ENCODE measurements at places on chromosomes 3 and 15. TPM values are rescaled to one million over a fixed set of nuclear protein-coding genes. Genes with fewer than 3 reads are reported as not detected.
A peak's percentile ranks its signal among the peaks of the same experiment; 100 is the strongest.

- H3K27me3 ChIP-seq = no peaks in the 10 kb centered on the region
- no peak overlapping the region for H3K4me3 ChIP-seq
- H3K27ac ChIP-seq = no peak overlapping the region
- H3K36me3 ChIP-seq = peaks cover 4% of the 10 kb centered on the region
These were observed 2.4 kb upstream of the CXCR6 start for GRCh38 chr3:45940781-45941365.

DNA sequence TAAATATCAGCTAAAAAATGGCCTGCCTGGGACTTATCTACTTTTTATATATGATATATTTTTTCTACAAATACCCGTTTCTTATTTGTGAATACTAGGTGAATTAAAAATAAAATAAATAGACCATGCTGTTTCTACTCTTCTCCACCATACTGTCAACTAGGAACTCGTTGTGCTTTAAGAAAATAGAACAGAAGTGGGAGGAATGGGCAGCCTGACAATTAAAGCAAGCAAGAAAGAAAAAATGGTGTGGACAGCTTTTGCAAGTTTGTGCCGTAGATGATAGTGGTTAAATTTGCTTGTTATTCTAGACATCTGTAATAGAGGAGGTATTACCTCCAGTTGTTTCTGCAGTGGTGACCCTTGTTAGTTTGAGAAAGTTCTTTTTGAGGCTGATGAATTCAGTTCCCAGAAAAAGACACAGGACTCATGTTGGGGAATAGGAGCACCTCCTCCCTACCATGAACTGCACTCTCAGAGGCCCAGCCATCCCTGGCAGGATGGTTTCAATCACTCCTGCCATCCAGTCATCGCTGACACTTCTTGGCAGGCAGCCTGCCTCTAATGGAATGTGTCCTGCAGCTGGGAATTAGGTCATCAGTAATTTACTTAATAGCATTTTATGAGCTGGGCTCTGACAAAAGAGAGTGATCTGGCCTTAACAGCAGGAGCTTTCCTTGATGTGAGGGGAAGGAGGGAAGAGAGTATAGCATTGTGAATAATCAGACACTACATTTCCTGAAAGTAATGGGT lies 105.0 kb upstream of the GAP43 start:
- H3K36me3 ChIP-seq = no peaks in the 10 kb centered on the region
- no peak for DNase-seq
- no peaks in the 10 kb centered on the region for H3K27me3 ChIP-seq
- no peak overlapping the region for H3K4me3 ChIP-seq
- peaks cover 33% of the 10 kb centered on the region for H3K4me1 ChIP-seq
- peak overlapping the region; percentile 79 for H3K27ac ChIP-seq

DNA sequence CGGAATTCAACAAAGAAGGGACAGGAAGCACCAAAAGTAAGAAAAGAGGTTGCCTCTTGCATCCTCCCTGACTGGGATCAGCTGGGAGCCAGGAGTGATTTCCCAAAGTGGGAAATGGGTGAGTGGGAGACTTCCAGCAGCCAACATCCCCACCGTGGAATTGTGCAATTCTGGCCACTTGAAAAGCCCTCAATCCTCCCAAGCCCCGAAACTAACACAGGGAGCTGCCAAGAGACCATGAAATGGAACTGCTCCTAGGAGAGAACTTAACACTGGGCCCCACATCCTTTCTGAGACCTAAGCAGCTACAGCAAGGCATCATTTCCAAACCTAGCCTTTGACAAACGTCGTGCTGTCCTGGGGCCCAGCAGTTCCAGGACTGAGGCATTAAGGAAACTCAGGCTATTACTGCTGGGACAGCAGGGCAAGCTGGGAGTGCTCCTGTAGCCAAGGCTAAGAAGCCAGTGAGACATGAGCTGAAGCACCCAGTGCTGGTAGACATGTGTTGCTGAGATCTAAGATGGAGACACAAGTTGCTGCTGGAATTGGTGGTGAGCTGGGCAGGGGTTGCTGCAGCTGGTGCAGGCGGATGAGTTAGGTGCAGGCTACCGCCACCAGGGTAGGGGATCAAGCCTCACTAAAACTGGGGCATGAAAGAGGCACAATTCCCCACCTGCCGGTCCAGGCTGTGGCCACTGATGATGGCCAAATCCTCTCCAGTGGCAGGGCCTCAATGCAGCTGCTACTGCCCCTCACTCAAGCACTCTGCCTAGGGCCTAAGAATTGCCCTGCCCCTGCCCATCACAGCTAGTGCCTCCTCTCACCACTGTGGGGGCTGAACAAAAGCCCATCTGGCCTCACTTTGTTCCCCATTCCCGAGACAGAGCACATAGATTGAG lies 43.9 kb downstream of the ALDH1A2 start:
- H3K4me1 ChIP-seq = peaks cover 9% of the 10 kb centered on the region
- DNase-seq = peak; percentile 51
- H3K27me3 ChIP-seq = no peaks in the 10 kb centered on the region
- H3K36me3 ChIP-seq = peaks cover 12% of the 10 kb centered on the region

DNA sequence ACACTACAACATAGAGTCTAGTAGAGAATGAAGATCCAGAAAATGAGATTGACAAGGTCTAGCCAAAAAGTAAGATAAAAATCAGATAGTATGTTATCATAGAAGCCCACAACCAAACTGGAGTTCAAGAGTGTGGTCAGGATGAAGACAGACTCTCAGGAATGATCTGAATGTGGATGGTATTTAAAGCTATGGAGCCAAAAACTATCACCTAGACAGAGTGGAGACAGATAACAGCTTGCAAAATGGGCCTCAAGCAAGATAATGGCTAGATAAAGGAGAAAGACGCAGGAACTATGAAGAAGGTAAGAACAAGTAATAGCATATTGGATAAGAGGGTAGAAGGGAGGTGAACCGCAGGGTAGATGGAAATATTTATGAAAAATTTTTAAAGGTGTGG lies 35.4 kb downstream of the ZMAT3 start:
- H3K27me3 ChIP-seq = no peaks in the 10 kb centered on the region
- no peak overlapping the region for H3K4me3 ChIP-seq
- H3K27ac ChIP-seq = no peak overlapping the region
- H3K36me3 ChIP-seq = peaks cover 13% of the 10 kb centered on the region

DNA sequence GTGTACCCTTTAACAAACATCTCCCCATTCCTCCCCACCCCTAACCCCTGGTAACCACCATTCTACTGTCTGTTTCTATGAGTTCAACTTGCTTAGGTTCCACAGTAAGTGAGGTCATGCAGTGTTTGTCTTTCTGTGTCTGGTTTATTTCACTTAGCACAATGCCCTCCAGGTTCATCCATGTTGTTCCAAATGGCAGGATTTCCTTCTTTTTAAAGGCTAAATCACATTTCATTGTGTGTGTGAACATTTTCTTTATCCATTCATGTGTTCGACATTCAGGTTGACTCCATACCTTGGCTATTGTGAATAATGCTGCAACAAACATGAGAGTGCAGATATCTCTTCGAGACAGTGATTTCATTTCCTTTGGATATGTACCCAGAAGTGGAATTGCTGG lies 62.7 kb downstream of the TJP1 start:
- H3K4me1 ChIP-seq = peaks cover 29% of the 10 kb centered on the region
- H3K27ac ChIP-seq = no peak overlapping the region
- H3K36me3 ChIP-seq = peaks cover 32% of the 10 kb centered on the region
- no peak overlapping the region for H3K4me3 ChIP-seq
- no peak for DNase-seq

DNA sequence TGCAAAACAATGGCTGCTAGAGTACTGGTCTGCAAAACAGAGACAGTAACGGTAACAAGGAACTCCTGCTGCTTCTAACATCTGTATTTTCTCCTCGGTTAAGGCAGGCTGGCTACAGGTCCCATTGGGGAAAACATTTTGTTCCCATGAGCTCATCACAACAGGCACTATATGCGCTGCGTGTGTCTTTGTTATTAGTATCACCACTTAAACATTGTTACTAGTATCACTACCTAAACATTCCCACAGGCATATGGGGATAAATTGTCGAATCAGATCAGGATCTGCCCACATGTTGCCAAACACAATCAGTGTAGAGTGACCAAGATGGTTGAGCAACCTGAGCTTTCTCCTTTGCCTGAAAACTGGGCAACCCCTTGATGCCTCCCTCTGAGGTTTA lies 77.2 kb downstream of the TOP2B start:
- H3K27ac ChIP-seq = no peak overlapping the region
- H3K27me3 ChIP-seq = no peaks in the 10 kb centered on the region
- no peaks in the 10 kb centered on the region for H3K36me3 ChIP-seq
- H3K4me1 ChIP-seq = peaks cover 58% of the 10 kb centered on the region

- H3K36me3 ChIP-seq = no peaks in the 10 kb centered on the region
- no peak overlapping the region for H3K27ac ChIP-seq
- no peaks in the 10 kb centered on the region for H3K4me1 ChIP-seq
These were observed 136.1 kb upstream of the CNTN4 start for GRCh38 chr3:1962396-1963088.

DNA sequence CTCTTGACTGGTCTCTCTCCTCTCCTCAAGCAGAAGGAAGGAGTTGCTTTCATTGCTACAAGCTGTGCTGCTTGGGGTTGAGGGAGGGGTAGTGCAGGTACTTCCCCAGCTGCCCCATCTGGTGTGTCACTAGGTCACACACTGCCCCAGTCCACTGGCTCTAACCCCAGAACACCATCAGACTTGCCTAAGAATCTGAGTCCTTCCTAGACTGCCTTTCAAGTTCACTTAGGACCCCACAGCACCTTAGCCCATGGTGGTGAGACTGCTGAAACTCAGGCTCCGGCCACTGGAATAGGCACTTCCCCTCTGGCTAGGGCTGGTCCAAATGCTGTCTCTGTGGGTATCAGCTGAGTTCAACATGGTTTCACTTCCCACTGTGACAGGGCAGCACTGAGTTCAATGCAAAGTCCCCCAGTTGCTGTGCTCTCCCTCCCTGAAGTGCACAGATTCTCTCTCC lies 279.7 kb upstream of the GOLGA6L4 start:
- peaks cover 2% of the 10 kb centered on the region for H3K27me3 ChIP-seq
- no peak overlapping the region for H3K27ac ChIP-seq
- no peak overlapping the region for H3K4me3 ChIP-seq
- no peak for DNase-seq
- H3K4me1 ChIP-seq = no peaks in the 10 kb centered on the region
- H3K36me3 ChIP-seq = no peaks in the 10 kb centered on the region

- H3K36me3 ChIP-seq = no peaks in the 10 kb centered on the region
- H3K27me3 ChIP-seq = peaks cover 33% of the 10 kb centered on the region
These were observed 11.7 kb downstream of the CTXND1 start for GRCh38 chr15:80240276-80240675.

- no peak overlapping the region for H3K27ac ChIP-seq
- no peaks in the 10 kb centered on the region for H3K36me3 ChIP-seq
- no peaks in the 10 kb centered on the region for H3K27me3 ChIP-seq
- H3K4me1 ChIP-seq = peaks cover 14% of the 10 kb centered on the region
- no peak for DNase-seq
These were observed 297.5 kb upstream of the DPH6 start for GRCh38 chr15:35843498-35843897.

GRCh38 chr3:158770741-158771350 lies 31.0 kb upstream of the MFSD1 start:
- H3K4me1 ChIP-seq = peaks cover 23% of the 10 kb centered on the region
- no peak for DNase-seq
- H3K27me3 ChIP-seq = no peaks in the 10 kb centered on the region
- peaks cover 2% of the 10 kb centered on the region for H3K36me3 ChIP-seq

- no peak overlapping the region for H3K4me3 ChIP-seq
- H3K27me3 ChIP-seq = no peaks in the 10 kb centered on the region
- DNase-seq = no peak
- no peak overlapping the region for H3K27ac ChIP-seq
- H3K36me3 ChIP-seq = no peaks in the 10 kb centered on the region
These were observed 5.5 kb downstream of the SFMBT1 start for GRCh38 chr3:53040351-53040820.

DNA sequence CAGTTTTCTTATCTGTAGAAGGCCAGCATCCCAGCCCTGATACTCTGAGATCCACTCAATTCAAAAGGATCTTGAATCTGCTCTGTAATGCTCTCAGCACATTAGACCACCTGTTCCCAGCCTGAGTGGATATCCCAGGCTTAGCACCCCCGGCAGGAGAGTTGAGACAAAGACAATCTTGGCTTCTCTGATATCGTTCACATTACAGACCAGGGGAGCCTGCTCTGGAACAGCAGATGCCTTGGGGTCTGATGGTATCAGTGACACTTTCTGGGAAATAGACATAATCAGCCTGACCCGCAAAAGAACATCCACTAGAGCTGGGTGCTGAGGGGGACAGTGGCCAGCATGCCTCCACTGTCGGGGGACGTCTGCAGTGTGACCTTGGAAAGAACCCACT lies 70.6 kb downstream of the BDH1 start:
- DNase-seq = no peak
- peaks cover 76% of the 10 kb centered on the region for H3K4me1 ChIP-seq
- H3K4me3 ChIP-seq = no peak overlapping the region
- no peaks in the 10 kb centered on the region for H3K27me3 ChIP-seq
- H3K36me3 ChIP-seq = no peaks in the 10 kb centered on the region

- no peak for DNase-seq
- H3K4me1 ChIP-seq = peaks cover 10% of the 10 kb centered on the region
- no peaks in the 10 kb centered on the region for H3K27me3 ChIP-seq
- no peak overlapping the region for H3K4me3 ChIP-seq
- no peak overlapping the region for H3K27ac ChIP-seq
- H3K36me3 ChIP-seq = peaks cover 17% of the 10 kb centered on the region
These were observed 91.1 kb downstream of the UBE3A start for GRCh38 chr15:25347707-25348106.

- H3K4me1 ChIP-seq = peaks cover 8% of the 10 kb centered on the region
- H3K27me3 ChIP-seq = no peaks in the 10 kb centered on the region
- no peak overlapping the region for H3K27ac ChIP-seq
- DNase-seq = no peak
- H3K36me3 ChIP-seq = peaks cover 27% of the 10 kb centered on the region
- H3K4me3 ChIP-seq = no peak overlapping the region
These were observed 108.7 kb upstream of the TSPAN3 start for GRCh38 chr15:77179541-77179998.

DNA sequence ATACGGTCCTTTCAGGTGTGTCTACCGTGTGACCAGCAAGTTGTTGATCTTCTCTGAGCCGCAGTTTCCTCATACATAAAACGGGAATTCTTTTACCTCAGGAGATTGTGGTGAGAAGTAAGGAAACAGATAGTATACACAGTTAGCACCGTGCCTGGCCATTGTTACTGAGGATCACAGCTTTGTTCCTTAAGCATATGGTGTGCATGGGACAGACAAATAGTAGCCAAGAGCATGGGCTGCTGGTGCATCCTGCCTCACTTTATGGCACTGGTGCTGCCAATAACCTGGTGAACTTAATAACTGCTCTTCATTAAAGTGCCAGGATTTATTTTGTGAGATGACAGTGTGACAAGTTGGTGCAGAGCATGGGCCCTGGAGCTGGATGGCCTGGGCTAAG lies 86.3 kb downstream of the PDCD6IP start:
- no peak overlapping the region for H3K27ac ChIP-seq
- no peak for DNase-seq
- H3K27me3 ChIP-seq = peaks cover 12% of the 10 kb centered on the region
- H3K36me3 ChIP-seq = no peaks in the 10 kb centered on the region
- peaks cover 25% of the 10 kb centered on the region for H3K4me1 ChIP-seq

GRCh38 chr3:126056681-126057500 lies 27.0 kb downstream of the SLC41A3 start:
- H3K4me1 ChIP-seq = peaks cover 17% of the 10 kb centered on the region
- DNase-seq = no peak
- no peaks in the 10 kb centered on the region for H3K36me3 ChIP-seq
- no peak overlapping the region for H3K4me3 ChIP-seq

Gene MYO5C
- total RNA-seq = 1.4 TPM

Gene C3orf52
- total RNA-seq = 2.1 TPM

Gene ARGFX
- total RNA-seq = not detected

Gene CHRM5
- not detected for total RNA-seq

Gene GABRR3
- not detected for total RNA-seq

Gene RNF13
- total RNA-seq = 37.0 TPM

Gene IL5RA
- not detected for total RNA-seq

Gene DOCK3
- total RNA-seq = 0.17 TPM

Gene VIPR1
- 6.1 TPM for total RNA-seq

Gene VEPH1
- 4.3 TPM for total RNA-seq

Gene OR4F15
- not detected for total RNA-seq

Gene FANCD2OS
- not detected for total RNA-seq

Gene APOD
- total RNA-seq = 2.1 TPM

All from chondrocyte (in vitro differentiated cells).